ENCODE measurements at places on chromosomes 7 and 10. TPM values are rescaled to one million over a fixed set of nuclear protein-coding genes. Genes with fewer than 3 reads are reported as not detected.
A peak's percentile ranks its signal among the peaks of the same experiment; 100 is the strongest.

DNA sequence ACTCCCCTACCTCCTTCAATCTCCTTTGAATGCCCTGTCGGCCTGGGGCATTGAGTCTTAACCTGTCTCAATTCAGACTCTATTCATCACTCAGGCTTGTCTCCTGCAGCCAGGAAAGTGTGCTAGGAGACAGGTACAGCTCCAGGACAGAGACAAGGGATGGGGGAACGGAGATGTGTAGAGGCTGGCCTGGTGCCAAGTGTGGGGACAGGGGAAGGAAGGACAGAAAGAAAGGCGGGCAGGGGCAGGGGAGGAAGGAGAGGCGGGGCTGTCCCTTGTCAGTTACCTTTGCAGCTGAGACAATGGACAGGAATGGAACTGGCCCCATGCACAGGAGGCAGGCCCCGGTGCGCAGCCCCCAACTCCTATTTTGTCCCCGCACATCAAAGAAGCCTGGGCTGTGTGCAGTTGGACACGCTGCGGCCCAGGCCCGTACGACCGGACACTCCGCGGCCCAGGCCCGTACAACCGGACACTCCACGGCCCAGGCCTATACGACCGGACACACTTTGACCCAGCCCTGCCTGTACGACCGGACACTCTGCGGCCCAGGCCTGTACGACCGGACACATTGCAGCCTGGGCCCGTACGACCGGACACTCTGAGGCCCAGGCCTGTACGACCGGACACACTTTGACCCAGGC lies 36.9 kb downstream of the CHST15 start:
- DNase-seq, result no peak

GRCh38 chr10:104548090-104548489 lies 93.0 kb upstream of the SORCS3 start:
- no peak for DNase-seq

GRCh38 chr10:119231654-119232053 lies 24.3 kb downstream of the GRK5 start:
- DNase-seq, result no peak

DNA sequence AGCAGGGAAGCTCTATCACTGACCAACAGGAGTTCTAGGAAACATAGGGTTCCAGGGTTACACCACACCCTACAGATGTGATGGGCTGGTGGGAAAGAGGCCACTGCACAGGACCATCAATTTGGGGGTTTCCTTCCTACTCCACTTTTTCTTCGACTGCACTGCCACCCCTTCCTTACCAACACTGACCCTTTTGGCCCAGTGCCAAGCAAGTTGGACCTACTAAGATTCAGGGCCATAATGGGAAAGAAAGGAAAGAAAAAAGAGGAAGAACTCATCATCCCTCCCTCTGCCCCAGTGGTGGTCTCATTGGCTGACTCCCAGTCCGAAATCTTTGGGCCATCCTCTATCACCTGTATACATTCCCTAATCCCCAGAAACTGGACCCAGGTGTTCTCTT lies 6.1 kb upstream of the PLEKHS1 start:
- DNase-seq, result no peak

- DNase-seq, result no peak
Measured at GRCh38 chr7:1488016-1488415, 16.2 kb downstream of the INTS1 start.

DNA sequence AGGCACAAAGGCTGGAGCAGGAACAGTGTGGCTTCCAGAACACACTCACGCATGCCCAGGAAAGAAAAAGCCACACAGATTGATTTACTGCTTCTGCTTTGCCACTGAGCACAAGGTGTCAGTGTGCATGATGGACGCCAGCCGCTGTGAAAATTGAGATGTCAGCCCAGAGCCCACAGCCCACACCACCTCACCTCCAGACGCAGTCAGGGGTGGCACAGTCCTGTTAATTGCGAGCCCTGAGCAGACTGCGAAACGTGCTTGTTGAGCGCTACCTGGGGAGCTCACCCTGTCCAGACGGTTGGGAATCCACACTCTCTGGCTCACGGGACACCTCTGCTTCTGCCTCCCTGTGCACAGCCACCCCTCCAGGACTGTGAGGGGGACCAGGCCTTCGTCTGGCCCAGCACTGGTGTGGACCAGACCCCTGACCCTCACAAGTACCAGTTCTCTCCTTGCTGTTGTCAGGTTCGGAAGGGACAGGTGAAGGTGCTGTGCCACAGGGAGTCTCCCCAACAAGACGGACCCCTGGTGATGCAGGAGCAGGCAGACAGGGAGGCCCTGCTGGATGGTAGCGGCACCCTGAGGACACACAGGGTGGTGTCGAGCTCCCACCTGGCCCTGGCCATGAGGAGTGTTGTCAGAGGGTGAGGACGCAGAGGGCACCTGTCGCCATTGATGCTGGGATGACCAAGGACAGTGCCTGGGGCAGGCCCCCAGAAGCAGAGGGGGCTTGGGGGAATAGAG lies 15.3 kb downstream of the RASGEF1A start:
- peak; percentile 21 for DNase-seq

- DNase-seq, result peak; percentile 40
Measured at GRCh38 chr10:131617113-131617858, 283.5 kb upstream of the PPP2R2D start.

- peak; percentile 27 for DNase-seq
Measured at GRCh38 chr7:124276005-124276622, 243.2 kb upstream of the TMEM229A start.

DNA sequence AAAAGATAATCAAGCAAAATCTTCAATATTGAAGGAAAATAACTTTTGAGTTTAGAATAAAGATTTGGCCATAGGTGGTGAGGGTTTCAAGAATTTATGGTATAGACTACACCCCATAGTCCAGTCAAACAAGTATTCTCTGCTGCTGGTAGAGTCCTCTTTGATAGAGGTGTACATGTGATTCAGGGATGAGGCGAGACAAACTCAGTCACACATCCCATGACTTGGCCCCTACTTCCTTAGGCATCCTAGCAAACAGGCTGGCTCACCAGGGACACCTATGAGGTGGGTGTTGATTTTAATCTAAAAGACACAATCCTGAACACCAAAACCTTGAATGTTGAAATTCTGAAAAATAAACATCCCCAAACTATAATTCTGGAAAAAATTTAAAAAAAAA lies 78.1 kb upstream of the SLC25A13 start:
- no peak for DNase-seq

- DNase-seq, result no peak
Measured at GRCh38 chr10:97032624-97033023, 153.1 kb downstream of the SLIT1 start.

DNA sequence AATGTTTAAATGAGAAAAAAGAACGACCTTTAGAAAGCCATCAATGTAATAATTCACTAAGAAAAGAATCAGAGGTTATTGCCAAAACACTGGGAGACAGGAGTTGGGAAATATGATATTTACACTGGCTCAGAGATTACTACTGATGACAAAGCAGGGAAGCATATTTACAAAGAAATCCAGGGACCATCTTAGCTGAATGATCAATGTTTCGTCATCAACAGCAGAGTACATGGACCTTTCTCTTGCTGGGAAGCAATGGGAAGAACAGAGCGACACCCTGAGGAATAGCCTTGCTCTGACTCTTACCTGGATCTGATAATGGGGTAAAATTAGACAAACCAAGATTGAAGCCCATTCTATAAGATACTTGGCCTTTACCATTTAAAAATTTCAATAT lies 1293.5 kb downstream of the XPNPEP1 start:
- DNase-seq, result no peak

GRCh38 chr7:30873207-30873606 lies 38.4 kb upstream of the AQP1 start:
- DNase-seq, result no peak

GRCh38 chr7:74505471-74506324 lies 52.0 kb downstream of the GTF2IRD1 start:
- DNase-seq, result peak; percentile 97

DNA sequence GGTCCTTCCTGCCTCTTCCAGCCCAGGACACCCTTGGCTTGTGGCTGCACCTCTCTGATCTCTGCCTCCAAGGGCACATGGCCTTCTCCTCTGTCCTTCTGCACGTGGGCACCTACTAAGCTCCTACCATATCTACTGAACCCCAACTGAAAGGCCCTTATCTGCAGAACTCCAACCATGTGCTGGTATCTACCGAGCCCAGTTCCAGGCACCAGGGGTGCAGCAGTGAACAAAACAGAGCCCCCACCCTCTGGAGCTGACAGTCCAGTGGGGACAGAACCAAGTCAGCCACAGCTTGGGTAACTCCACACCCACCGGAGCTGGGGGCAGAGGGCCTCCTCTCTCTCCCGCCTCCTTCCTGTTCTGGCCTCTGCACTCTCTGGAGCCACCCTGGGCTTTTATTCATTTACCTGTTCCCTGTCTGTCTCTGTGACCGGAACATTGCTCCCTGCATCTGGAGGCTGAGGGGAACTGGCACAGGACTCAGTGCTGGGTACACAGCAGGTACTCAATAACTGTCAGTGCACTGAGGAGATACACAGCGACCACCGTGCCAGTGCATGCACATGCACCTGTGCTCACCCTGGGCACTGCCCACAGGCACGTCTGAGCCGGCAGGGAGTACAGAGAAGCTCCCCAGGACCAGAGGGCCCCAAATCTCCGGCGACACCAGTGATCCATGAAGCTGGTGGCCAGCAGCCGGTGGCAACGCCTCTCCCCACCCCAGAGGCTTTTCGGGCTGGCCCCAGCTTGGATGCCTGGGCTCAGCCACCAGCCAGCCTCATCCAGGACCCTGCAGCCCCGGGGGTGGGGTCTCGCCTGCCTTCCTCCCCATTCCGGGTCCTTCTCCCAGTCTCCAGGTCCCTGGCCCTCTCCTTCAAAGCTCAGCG lies 2.0 kb downstream of the MICALL2 start:
- no peak for DNase-seq

DNA sequence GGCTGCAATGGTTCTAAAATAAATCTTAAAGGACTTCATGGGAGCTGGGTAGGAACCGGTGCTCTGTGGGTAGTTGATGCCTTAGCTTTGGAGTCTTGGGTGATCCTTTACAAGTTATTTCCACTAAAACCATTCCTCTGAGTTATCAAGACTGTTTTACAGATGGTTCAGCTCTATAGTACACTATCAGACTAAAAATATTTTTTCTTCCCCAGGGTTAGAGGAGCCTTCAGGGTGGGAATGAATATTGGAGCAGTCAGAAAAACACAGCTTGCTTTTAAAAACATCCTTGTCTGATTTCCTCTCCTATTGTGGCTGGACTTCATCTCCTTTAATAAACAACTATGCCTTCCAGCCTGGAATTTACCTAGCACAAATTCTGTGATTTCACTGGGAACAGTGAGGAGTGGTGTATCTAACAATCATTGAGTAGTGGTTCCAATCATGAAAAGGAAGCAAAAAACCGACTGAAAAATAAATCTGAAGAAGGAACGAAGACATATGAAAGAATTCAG lies 102.6 kb upstream of the AFAP1L2 start:
- no peak for DNase-seq

DNA sequence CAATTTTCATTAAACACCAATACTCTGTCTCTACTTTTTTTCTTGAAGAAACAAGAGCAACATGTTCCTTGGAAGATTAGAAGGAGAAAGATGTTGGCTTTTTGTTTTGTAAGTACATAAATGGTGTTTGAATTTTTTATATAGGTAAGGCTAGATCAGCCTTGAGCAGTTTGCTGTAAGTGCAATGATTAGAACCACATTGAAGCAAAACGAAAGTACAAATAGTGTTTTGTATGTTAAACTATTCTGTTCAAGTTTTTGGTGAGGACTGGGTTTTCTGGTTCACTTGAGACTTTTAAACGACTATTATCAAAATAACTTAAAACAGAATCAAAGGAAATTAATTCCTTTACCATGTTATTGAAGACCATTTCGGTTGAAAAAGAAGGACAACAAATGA lies 162.9 kb upstream of the NRP1 start:
- no peak for DNase-seq

DNA sequence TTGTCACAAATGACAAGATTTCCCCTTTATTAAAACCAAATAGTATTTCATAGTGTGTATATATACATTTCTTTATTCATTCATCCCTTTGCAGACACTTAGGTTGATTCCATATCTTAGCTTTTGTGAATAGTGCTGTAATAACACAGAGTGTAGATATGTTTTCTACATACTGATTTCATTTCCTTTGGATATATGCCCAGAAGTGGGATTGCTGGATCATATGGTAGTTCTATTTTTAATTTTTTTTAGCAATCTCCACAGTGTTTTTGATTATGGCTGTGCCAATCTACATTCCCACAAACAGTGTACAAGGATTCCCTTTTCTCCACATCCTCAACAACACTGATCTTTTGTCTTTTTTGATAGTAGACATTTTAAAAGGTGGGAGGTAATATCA lies 46.4 kb downstream of the CSTF2T start:
- DNase-seq, result no peak

DNA sequence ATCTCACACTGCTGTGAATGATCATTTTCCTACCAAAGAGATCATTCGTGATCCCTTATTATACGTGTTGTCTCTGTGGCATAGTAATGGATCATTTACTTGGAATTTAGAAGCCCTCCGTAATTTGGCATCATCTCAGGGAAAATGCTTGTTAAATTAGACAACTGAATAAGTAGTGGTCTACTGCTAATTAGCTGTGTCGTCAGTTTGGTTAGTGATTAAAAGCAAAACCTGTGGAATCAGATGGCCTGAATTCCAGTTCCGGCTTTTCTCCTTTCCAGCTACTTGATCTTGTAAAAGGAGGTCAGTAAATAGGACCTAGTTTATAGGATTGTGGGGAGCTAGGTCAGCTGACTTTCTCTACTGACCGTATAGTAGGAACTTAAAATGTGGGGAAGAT lies 65.6 kb downstream of the RBM33 start:
- no peak for DNase-seq

DNA sequence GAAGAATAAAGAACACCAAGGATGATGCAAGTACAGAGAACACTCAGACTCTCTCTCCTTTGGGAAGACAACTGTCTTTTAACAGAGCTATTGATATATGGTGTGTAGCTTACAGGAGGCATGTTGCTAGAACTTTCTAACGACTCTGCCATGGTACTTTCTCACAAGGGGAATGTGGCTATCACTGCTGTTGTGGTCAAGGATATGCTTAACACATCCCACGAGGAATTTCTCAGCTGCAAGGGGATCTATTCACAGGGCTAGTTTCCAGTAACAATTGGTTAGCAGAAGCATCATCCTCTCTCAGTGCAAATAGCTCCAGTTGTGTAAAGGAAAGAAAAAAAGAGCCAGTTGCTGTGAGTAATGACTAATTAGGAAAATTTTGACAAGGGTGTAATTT lies 826.0 kb downstream of the SORCS1 start:
- DNase-seq, result no peak

GRCh38 chr10:46234431-46235060 lies 52.3 kb upstream of the ANTXRL start:
- DNase-seq, result no peak

GRCh38 chr7:44309271-44310091 lies 15.9 kb downstream of the CAMK2B start:
- DNase-seq, result peak; percentile 47

- DNase-seq, result peak; percentile 58
Measured at GRCh38 chr10:1360011-1360557, 303.9 kb downstream of the WDR37 start.

GRCh38 chr10:90813594-90814365 lies 44.1 kb downstream of the HTR7 start:
- DNase-seq, result no peak

The WDFY4 gene
- polyA plus RNA-seq, result not detected

The C1QL3 gene
- polyA plus RNA-seq, result not detected

The MACC1 gene
- polyA plus RNA-seq, result not detected

The VWA2 gene
- not detected for polyA plus RNA-seq

The CALML3 gene
- polyA plus RNA-seq, result not detected

The LDB3 gene
- polyA plus RNA-seq, result 0.48 TPM

The OR2A42 gene
- not detected for polyA plus RNA-seq

The KAZALD1 gene
- polyA plus RNA-seq, result 1.9 TPM

The SLC18A2 gene
- not detected for polyA plus RNA-seq

The TNS3 gene
- polyA plus RNA-seq, result 68.8 TPM

The MBL2 gene
- not detected for polyA plus RNA-seq

The POLR2J3 gene
- polyA plus RNA-seq, result 57.6 TPM

The TDRD1 gene
- polyA plus RNA-seq, result not detected

The MYOZ1 gene
- 0.26 TPM for polyA plus RNA-seq

The FFAR4 gene
- not detected for polyA plus RNA-seq

Measured in SK-N-SH (cell line).